ENCODE measurements at places on chromosomes 13 and 19. TPM values are rescaled to one million over a fixed set of nuclear protein-coding genes. Genes with fewer than 3 reads are reported as not detected.

- DNase-seq: no peak
These were observed 502.3 kb downstream of the KCTD12 start for GRCh38 chr13:76383676-76384461.

- no peak for DNase-seq
These were observed 216.3 kb upstream of the PRR20A start for GRCh38 chr13:56924401-56924800.

DNA sequence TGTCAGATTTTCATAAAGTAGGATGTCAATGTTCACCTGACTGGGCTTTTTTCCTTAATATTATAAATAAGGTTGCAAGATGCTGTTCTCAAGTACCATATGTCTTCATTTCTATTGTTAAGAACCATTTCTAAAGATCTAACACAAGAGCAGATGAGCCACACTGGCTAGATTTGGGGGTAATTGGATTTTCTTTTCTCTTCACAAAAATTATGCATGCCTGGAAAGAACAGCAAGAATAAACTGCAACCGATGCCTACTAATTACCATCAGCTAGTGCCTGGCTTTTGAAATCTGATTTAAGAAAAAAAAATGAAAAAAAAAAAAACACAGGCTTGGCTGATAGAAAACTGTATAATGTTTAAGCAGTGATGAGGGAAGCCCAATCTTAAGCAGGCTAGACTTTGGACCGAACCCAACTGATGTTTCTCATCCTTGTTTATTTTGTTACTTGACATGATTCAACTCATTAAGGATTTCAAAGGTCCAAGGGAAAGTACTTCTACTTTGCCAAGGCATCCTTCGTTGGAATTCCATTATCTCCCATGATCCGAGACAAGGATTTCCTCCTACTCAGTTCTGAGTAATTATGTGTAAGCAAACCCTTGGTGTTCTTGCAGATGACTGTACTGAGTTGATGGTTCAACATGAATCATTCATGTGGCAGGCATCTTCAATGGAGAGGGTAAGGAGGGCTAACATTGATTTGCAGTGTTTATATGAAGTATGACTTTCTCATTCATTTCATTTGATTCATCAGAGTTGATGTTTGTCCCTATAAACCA lies 300.5 kb downstream of the SPRY2 start:
- DNase-seq: no peak

- DNase-seq: no peak
These were observed 489.1 kb downstream of the DIAPH3 start for GRCh38 chr13:59674616-59675015.

DNA sequence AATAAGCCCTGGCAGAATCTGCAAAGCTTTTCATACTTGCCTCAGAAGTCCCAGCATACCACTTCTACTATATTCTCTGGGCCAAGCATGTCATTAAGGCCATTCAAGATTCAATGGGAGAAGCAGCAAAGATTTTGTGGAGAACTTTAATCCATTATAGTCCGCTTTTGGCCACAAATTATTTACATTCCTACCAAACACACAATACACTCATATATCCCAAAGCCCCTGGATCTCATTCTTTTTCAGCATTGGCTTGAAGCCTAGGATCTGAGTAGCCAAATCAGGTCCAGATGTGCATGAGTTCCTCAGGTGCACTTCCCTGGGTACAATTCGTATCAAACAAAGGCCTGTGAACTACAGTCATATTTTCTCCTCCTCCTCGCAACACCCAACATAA lies 203.4 kb downstream of the NDFIP2 start:
- DNase-seq: no peak

- DNase-seq: no peak
These were observed 1.7 kb upstream of the ZNF865 start for GRCh38 chr19:55603581-55604292.

DNA sequence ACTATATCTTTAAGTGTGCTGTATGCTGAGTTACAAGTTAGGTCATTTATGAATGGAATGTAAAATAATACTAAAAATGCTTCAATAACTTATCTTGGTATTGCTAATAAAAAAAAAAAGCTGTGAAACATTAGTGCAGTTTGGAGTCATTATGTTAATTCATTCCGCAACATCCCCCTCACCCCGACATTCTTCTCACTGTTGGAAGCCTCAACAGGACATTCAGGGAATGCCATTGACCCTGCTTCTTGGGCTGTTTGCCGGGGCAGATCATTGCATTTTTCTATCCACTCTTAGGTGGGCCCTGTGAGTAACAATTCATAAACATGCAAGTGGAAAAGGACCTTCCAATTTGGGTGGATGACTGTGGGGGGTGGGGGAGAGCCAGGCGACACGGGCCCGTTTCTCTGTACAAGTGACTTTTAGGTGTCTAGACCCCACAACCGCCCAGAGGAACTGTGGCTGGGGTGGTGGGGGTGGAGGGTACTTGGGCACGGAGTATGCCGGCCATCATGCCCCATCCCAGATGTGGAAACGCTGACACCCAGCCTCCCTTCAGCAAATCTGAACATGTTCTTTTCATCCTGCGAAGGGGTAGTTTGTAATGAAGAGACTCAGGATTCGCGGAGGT lies 185.9 kb downstream of the ZNF536 start:
- DNase-seq: no peak

GRCh38 chr13:113731192-113732175 lies 27.5 kb upstream of the TMEM255B start:
- DNase-seq: no peak

DNA sequence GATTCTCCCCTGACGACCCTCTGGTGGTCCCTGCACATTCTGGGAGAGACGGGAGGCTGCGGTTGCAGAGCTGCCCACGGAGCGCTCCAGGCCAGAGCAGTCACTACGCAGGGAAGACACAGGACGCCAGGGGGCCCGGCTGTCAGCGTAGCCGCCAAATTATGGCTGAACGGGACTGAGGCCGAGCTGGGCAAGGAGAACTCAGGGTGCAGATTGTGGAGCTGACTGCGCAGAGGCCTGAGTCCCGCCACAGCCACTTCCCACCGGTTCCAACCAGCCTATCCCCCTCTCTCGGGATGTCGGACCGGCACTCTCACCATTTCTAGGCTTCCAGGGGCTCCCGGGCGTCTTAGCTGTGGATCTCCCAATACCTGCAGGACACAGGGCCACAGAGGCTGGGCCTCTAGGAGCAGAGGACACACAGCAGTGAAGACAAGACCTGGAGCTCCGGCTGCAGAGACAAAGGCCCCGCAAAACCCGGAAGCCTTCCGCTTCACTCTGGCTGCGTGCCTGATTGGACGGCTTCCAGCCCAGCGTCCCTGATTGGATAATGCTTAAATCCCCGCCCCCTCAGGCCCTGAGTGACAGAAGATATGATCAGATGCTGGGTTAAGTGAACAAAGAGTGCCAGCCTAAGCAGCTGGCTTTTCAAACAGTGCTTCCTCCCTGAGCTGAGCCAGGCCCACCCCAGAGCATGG lies at the start of gene ZNF737:
ZNF737 (minus strand) TSS at position 461 of the 698 bp plus-strand sequence; CDS start at position 320, 141 bp downstream.
- DNase-seq: peak; percentile 75

The SLITRK6 gene
- not detected for total RNA-seq

The HTR2A gene
- not detected for total RNA-seq

The TLE2 gene
- total RNA-seq: 0.21 TPM

The MAP2K2 gene
- 184 TPM for total RNA-seq

The UNC13A gene
- 0.08 TPM for total RNA-seq
